ENCODE measurements at places on chromosomes 13 and 19.

- DNase-seq, result no peak
Observed at GRCh38 chr13:79684371-79684770, 203.4 kb downstream of the NDFIP2 start.

- DNase-seq, result no peak
Observed at GRCh38 chr13:82713687-82714405, 1168.4 kb downstream of the SLITRK1 start.

DNA sequence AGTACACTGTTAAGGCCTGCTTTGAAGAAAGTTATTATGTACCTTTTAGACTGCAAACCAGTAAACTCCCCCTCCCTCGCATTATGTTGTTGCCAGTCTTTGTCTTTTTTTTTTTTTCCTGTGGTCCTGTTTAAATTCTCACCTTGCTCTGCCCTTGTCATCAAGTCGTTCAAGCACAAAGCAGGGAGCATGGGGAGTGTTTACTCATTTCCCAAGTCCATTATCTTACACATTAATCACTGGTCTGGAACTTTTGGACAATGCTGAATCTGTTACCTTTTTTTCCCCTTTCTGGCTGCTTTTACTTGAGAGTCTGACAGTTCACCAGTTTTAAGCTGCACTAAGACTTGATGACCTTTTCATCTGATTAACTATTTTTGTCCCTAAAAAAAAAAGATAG is 108.2 kb downstream of the DACH1 start:
- no peak for DNase-seq

GRCh38 chr13:23771956-23772355 is 117.2 kb downstream of the MIPEP start:
- DNase-seq, result no peak

DNA sequence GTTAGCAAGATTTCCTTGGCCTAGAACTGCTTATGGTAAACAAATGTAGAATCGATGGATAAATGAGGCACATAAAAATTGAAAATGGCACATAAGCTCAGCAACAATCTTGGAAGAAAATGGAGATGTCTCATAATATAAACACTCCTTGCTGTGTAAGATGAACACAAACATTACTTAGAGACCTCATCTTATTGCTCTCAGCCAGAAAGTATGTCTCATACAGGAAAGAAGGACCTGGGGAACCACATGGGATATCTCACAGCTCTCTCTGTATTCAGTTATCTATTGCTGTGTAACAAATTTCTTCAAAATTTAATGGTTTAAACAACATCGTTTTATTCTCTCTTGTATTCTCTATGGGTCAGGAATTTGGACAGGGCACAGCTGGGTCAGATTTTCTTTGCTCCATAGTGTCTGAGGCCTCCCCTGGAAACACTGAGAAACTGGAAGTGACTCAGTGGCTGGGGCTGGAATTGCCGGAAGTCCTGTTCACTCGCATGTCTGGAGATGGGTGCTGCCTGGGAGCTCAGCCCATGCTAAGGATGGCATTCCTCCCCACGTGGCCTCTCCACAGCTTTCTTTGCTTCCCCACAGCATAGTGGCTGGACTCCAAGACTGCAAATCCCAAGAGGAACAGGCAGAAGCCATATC is 105.1 kb downstream of the NUFIP1 start:
- DNase-seq, result no peak

DNA sequence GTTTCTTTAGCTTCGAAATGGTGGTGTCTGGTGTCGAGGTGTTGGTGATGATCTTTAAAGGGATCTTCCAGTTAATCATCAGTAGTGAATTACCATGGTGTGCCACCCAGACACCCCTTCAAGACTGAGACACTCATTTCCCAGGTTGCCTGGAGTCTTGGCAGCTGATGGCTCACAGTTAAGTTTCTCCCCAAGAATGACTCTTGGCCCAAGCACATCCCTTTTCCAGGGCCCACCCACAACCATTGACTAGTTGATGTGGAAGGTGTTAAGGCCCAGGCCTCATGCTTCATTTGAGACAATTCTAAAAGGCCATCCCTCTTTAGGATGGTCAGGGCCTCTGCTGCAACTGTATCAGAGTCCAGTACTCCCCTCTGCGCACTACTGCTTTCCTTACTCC is 145.5 kb downstream of the FOXO1 start:
- DNase-seq, result no peak

DNA sequence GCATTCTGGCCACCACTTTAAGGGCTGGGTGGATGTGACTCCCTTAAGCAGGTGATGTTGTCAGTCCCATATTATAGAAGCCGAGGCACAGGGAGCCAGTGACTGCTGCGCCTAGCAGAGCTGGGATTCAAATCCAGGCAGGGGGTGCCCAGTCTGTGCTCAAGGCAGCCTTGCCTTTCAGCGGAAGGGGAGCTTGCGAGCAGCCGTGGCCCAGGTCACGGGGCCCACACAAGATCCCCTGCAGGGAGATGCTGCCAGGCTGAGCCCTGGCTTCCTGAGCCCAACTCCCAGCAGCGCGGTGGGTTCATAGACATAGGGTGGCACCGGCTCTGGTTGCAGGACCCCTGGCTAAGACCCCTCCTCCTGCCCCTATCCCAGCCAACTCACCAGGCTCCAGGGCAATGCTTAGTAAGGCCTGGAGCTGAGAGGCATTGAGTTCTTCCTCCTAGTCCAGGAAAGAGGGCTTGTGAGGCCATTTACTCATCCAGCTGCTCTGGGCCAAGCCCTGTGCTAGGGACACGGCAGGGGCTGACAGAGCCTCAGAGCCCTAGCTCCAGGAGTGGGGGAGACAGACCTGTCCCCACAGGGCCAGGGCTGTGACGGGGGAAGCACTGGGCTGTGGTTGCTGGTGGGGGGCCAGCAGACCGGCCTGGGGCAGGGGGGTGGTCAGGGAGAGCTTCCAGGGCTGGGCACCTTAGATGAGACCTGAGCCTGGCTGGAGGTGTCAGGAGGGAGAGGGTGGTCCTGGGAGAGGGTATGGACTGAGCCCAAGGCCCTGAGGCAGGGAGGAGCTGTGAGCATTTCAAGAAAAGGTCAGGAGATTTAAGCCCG is 9.6 kb downstream of the CAPN12 start:
- no peak for DNase-seq

GRCh38 chr19:17020823-17021222 is 5.8 kb downstream of the CPAMD8 start:
- no peak for DNase-seq

GRCh38 chr13:25827831-25828465 is 223.9 kb downstream of the SHISA2 start:
- DNase-seq, result no peak

DNA sequence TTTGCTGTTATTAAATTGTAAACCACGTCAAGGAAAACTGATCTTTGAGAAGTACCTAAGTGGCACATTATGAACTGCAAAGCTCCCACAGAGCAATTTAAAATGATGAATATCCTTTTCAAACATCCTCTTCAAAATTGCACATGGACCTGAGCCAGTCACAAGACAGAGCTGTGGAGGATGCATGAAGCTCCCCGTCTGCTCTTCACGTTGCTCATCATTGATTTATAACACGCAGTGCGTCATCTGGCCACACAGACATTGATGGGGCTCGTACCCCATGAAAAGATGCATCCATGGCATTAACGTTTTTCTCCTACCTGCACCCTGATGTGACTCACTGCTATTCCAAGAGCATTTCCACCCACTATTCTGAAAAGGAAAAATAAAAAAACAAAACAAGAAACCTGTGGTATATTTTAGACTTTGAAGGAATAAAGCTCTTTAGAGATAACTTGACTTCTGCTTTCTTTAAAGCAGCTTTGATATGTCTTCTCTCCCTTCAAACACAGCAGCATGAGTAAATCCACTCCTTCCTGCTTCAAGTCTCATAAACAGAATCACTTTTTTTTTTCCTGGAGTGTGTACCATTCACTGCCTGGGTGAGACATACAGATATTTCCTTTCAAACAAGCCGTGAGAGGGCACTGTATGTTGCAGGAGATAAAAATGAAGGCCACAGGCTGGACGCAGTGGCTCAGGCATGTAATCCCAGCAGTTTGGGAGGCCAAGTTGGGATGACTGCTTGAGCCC is 7.2 kb upstream of the SERTM1 start:
- DNase-seq, result no peak

- no peak for DNase-seq
Observed at GRCh38 chr19:57334191-57334590, 13.9 kb downstream of the ZNF543 start.

- no peak for DNase-seq
Observed at GRCh38 chr19:16850133-16850532, 20.9 kb downstream of the SIN3B start.

GRCh38 chr19:33463199-33463598 is 58.4 kb downstream of the PEPD start:
- no peak for DNase-seq

- no peak for DNase-seq
Observed at GRCh38 chr13:59176775-59177174, 987.0 kb downstream of the DIAPH3 start.

DNA sequence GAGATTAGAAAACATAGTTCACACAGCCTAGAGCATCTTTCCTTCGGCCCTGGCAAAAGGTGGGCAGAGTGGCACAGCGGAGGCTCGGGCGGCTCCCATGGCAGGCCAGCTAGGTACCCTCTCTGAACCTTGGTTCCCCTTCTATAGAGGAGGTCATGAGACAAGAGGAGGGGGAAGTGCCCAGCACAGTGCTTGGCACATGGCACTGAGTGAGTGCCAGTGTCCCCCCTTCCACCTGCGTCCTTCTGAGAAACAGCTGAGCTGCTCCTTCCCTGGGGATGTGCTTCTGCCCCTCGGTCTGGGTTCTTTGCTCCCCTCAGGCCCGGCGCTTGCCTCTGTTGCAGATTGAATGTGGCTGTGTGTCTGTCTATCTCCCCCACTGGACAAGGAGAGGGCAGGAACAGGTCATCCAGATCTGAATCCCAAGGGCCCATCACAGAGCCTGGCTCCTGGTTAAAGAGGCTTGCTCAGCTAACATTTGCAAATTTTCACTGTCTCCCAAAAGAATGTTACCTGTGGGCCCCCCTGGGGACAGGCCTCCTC is 165.6 kb downstream of the USP12 start:
- DNase-seq, result no peak

DNA sequence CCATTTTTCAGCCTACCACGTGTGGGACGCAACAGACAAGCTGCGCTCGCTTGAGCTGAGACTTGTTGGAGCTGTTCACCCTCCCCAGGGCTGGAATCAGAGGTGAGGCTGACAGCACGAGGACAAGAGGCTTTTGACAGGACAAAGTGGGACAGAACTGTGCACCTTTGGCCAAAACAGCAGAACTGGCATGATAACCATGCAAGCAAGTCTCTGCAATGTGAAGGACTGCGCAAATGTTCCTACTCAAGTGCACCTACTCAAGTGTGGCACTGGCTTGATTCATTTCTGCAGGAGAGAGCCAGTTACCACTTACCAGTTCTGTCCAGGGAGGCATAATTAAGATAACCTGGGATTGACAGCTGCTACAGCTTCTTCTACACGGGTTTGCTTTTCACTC is 62.2 kb upstream of the TM9SF2 start:
- DNase-seq, result no peak

DNA sequence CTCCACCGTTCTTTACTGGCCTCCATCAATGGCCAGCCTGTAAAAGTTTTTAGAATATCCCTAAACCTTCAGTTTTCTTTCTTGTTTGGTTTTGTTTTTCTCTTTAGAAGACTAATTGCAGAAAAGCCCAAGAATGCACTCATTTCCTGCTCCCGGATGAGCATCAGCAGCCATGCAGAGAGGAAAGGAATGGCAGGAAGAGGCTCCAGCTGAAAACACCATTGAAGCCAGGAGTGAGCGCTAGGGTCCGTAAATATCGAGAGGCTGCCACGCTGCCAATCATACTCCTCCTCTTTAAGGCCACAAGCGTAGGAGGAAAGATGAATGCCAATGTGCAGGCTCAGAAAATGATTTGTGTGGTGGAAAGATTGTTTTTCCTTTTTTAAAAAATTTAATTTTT is 57.4 kb upstream of the UBE2L5 start:
- no peak for DNase-seq

GRCh38 chr13:77338329-77338728 is 11.4 kb upstream of the MYCBP2 start:
- DNase-seq, result no peak

- DNase-seq, result no peak
Observed at GRCh38 chr13:90763476-90764150, 583.9 kb upstream of the MIR17HG start.

- DNase-seq, result no peak
Observed at GRCh38 chr19:5893907-5894703, 9.5 kb downstream of the NDUFA11 start.

- no peak for DNase-seq
Observed at GRCh38 chr13:40164133-40164532, 502.3 kb downstream of the FOXO1 start.

GRCh38 chr13:82565201-82565600 is 1317.1 kb downstream of the SLITRK1 start:
- no peak for DNase-seq

- DNase-seq, result no peak
Observed at GRCh38 chr13:20272588-20273171, 40.6 kb upstream of the GJB6 start.

DNA sequence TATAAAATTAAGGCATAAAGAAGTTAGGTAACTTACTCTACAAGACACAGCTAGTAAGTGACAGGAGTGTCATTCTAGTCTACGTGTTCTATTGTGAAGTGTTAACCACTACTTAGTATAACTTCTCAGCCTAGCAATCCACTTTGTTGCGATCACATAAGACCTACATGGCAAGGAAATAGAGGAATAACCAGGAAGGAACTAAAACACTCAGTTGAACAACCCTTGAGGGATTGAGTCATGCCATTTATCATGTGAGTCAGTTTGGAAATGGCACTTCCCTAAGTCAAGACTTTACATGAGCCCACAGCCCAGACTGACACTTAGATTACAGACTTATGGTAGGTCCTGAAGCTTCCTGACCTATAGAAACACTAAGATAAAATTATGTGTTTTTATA is 279.5 kb upstream of the PCDH20 start:
- DNase-seq, result no peak

GRCh38 chr13:79282976-79283375 is 123.1 kb downstream of the RBM26 start:
- DNase-seq, result no peak

DNA sequence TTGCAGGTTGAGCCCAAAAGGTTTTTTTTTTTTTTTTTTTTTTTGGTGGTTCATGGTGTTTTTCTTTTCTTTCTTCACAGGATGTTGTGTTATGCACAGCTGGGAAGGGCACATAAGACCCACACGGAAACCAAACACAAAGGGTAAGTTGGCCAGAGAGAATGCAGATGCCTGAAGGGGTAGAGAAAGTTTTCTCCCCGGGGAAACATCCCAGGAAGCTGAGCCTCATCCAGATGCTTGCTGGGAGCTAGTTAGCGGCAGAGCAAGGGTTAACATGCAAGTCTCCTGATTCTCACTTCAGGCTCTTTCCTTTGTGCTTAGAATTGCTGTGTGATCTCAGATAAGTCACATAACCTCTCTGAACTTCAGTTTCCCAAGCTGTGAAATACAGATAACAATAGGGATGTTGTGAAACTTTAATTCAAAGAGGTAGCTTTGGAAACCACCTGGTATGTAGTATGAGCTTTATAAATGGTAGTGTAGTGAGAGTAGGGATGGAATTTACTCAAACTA is 3.1 kb downstream of the ADGRE1 start:
- DNase-seq, result no peak
